ENCODE measurements at places on chromosomes 11 and 22.

GRCh38 chr11:75276686-75277085, 36.1 kb downstream of the TPBGL start:
- DNase-seq = no peak

DNA sequence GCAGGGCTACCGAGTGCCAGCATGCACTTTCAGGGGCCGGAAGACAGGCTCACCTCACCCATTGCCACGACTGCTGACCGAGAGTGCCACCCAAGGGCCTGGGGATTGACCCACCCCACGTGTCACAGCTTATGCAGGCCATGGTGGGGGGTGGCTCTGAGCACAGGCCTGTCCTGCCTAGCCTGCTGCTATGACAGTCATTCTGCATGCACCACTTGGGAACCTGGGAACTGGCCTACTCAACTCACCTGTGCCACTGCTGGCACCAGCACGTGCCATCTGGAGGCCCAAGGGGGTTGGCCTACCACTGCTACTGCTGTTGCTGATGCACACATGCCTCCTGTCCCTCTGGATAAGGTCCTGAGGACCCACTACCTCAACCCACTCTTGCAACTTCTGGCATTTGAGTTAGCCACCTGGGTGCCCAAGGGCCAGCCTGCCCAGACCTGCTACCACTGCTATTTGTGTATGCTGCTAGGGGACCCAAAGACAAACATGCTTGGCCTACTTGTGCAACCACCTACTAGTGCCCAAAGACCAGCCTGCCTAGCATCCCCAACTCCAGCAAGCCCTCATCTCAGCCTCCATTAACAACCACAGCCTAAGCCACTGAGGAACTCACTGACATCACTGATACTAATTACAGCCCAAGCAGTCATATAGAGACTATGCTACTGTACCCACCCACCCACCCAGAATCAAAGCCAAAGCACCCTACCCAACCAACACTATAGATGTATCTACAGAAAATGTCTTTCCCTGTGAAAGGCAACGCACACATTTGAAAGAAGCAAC, 59.0 kb upstream of the NARS2 start:
- DNase-seq = no peak

DNA sequence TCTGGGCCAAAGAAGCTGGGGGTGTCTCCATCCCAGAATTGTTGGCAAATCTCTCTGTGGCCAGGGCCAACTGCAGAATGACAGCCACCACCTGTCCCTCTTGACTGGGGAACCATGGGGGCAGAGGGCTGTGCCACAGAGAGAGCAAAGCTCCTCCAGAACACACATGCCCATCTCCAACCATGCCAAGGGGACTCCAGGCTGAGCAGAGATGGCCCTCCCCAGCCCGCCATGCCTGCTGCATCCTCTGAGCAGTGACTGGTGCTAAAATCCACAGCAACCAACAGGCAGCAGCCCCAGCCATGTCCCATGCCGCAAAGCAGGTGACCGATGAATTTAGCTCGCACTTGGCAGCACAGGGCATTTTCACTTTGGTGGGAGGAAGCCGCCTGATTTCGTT, 45.0 kb downstream of the LARGE1 start:
- peak; percentile 69 for DNase-seq

GRCh38 chr11:125624756-125625213, at the start of gene CHEK1:
CHEK1 (plus strand) TSS chr11:125625163; CDS start chr11:125626769, 1,606 bp downstream.
- no peak for DNase-seq

DNA sequence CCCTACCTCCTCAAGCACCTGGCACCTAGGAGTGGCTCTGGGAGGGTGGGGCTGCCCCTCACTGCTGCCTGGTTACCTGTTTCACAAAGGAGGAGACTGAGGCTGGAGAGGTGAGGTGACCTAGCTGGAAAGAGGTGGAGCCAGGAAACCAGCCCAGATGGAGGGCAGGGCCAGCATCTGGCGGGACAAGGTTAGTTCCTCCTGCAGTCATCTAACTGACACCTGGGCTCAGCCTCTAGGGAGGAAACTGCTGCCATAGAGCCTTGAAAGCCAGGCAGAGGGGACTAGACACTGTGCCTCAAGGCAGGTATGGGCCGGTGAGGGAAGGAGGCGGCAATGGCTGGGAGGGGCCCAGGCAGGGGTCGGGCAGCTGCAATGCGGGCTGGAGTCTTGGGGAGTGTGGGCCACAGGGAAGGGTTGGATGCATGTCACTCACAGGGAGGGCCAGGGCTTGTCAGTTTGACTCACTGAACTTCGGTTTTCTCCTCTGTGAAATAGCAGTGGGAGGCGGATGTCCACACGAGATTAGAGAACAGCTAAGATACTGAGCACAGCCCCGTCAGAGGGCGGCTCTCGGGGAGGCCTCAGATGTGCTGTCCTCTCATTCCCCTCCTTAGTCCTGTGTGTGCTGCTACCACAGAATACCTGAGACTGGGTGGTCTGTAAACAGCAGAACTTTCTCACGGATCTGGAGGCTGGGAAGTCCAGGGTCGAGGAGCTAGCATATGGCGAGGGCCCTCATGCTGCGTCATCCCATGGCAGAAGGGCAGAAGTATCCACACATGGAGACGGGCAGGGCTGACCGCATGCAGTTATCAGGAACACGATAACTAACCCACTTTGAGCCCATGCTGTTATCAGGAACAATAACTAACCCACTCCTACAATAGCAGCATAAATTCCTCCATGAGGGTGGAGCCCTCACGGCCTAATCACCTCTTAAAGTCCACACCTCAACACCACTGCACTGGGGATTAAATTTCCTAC, 16.1 kb downstream of the MGAT3 start:
- DNase-seq = no peak

DNA sequence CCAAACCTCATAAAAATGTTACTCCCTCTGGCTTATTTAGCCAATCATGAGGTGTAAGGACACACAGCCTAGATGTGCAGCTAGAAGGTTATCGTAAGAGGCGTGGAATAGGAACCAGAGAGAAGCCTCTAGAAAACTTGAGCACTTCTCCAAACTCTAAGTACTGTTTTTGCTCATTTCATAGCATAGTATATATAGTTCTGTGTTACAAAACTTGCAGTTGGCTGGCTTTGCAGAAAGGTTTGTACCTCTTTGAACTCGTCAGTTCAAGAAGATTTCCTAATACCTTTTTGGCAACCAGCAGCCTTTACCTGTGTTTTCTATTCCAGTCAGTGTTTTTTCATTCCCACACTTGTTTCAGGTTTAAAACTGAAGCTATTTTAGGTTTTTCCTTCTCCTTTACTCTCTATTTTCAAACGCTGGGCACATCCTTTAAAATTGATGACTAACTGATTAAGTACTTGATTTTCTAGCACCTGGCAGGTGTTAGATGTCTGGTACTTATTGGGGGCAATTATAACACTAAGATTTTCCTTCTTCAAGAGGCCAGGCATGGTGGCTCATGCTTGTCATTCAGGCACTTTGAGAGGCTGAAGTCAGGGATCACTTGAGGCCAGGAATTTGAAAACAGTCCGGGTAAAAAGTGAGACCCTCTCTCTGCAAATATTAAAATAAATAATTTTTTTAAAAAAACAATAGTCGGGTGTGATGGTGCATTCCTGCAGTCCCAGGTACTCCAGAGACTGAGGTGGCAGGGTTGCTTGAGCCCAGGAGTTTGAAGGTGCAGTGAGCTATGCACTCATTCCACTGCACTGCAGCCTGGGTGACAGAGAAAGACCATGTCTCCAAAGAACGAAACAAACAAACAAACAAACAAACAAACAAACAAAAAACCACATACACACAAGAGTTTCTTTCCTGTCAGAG, 125.2 kb downstream of the LRRC4C start:
- DNase-seq = no peak

- no peak for DNase-seq
These were observed 282.5 kb downstream of the CTTN start for GRCh38 chr11:70680781-70681281.

DNA sequence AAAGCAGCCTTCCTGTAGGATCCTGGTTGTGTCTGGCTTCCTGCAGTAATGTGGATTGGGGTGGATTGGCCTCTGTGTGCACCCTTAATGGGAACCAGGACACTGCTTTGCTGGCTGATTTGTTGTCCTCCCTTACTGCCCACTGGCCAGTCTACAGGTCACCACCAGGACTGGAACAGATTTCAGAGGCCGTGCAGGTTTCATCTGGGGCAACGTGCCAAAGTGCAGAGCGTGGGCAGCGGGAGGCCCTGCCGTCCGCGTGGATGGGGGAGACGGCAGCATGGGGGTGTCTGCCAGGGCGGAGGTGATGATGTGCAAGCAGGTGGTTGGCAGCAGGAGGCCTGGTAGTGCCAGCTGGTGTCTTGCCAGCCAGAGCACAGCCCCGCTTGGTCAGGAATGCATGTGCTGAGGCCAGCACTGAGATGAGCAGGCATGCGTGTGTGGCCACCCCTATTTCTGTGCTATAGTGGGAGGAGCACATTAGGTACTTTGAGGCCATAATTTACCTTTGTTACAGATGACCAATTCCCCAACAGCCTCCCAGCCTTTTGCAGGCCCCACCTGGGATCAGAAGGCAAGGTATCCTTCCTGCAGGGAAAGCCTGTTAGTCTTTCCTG, 24.3 kb downstream of the BCR start:
- DNase-seq = peak; percentile 77

GRCh38 chr22:35838855-35839576, 121.3 kb downstream of the APOL5 start:
- peak; percentile 85 for DNase-seq

All from muscle of leg (tissue), 16 donors.